ENCODE measurements at places on chromosomes 4 and X.

GRCh38 chrX:106510713-106511403, 100.9 kb upstream of the RADX start:
- no peak for DNase-seq

DNA sequence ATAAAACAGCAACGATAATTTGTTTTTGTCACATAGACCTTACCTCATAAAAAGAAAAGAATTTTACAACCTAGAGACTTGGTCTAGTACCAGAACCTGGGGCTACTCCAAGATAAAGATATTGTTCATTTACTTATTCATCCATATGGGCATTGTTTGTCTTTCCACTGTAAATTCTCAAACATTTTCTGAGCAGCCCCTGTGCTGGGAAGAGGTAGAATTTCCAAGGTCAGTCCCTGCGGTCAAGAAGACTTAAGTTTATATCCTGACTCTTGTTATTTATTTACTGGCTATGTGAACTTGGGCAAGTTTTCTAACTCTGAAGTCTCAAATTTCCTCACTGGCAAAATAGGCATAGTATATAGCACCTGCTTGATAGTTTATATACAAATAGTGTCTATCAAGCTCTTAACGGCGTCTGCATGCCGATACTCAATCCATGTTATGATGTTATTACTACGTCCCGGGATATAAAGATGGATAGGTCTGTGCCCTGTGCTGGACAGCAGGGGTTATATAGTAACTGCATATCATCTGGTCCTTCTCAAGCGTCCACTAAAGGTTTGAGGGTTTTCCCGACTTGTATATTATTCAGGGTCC, 222.1 kb upstream of the TAPT1 start:
- no peak for DNase-seq

DNA sequence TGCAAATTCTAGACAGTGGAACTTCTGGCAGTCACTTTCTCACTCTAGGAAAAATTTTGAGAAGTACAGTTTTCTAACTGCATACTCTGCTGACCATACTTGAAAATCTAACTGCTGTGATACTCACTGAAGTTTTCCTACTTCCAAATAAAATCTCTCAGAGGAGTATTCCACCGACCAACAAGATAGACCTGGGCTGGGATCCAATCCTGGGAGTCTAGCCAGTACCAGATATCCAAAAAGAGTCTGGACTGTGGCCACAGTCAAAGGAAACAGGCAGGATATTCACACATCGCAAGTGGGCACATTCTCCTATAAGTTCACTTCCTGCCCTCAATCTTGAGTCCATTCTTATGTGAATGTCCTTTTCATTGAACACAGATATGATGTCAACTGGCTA, 1138.7 kb upstream of the PCDH7 start:
- no peak for DNase-seq

DNA sequence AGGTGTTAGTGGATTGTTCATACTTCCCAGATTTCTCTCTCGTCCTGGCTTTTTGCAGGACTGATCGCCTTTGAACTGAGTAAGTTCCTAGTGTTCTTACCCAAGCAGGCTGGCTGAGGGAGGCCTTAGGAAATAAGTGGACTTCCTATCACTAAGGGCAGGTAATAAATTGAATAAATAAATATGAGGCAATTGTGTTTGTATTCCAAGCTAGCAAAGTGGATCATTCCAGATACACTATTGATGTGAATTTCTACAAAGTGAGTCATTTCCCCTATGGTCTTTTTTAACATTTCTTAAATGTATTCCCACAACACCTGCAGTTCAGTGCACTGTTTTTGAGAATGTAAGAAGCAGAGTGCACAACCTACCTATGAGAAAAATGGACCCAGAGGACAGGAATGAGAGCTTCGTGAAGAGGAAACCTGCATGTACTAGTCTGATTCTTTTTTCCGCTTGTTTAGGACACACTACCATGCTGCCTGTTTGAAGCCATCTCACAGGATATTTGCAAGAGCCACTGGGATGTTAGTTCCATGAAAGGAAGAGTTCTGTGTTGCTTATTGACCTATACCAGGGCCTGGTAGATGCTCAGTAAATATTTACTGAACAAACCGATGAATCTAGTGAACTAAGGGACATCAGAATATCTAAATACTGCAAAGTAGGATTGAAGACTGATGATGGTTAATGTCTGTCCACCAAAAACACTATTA, 29.0 kb upstream of the SMAD1 start:
- no peak for DNase-seq

GRCh38 chr4:95637043-95637600, 88.3 kb upstream of the UNC5C start:
- DNase-seq = no peak

DNA sequence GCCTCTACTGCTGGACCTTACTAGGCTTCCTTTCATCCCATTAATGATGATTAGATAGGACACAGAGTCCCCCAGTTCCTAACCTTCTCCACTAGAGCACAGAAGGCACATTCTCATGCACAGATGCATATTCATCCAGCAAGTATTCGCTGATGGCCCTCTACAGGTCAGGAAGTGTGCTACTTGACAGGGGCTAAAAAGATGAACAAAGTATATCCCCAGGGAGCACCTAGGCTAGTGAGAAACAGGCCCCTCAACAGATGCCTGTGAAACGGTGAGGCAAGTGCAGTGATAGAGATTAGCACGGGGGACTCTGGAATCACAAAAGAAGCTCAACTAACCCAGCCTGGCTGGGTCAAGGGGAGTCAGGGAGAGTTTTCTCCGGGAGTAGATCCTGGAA, 95.8 kb downstream of the MGST2 start:
- DNase-seq = no peak

GRCh38 chrX:106484233-106484632, 127.5 kb upstream of the RADX start:
- DNase-seq = no peak

All from stimulated activated CD4-positive, alpha-beta T cell treated with anti-CD3 and anti-CD28 coated beads, Interleukin-12 subunit alpha, Interleukin-12 subunit beta, amount 100 ng/mL, for 4 hours (primary cell).